Fibroblast of villous mesenchyme (primary cell): ENCODE measurements at places on chromosomes 5 and 9.

DNA sequence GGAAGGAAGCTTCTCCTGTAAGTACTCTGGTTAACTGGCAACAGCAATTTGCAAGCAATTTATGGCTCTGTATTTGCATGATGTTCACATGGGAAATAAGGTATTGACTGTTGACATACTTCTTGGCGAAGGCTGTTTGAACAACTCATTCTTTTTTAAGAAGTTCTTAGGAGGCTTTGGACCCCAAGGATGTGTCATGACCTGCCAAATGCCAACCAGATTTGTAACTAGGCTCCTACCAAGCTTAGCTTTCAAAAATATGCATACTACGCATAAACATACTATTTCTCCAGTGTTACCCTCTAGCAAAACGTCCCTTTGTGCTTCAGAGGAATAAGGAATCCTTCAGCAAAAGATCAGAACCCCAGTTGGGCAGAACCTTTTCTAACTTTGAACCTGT lies 165.2 kb upstream of the MSX2 start:
- DNase-seq = peak; percentile 36

DNA sequence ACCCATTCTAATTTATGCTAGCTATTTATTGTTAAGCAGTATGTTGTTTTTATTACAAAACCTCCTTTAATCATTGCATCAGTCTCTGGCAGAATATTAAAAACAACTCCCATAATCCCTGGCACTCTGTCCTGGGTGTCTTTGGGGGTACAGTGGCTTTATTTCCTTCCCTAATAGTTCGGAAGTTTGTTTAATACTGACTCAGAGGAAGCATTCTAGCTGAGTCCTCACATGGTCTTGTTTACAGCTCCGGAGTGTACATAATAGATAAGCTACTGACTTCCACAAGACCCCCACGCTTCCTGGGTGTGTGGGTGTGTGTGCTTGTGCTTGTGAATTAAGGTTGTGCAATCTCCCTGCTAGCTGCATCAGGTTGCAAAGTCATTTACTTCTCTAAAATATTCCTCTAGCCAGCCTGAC lies 149.8 kb upstream of the CDKN2B start:
- peak; percentile 96 for DNase-seq

- DNase-seq = peak; percentile 84
Measured at GRCh38 chr5:176619203-176619568, 9.2 kb upstream of the GPRIN1 start.

- DNase-seq = peak; percentile 33
Measured at GRCh38 chr9:123749580-123750202, 180.2 kb downstream of the DENND1A start.

GRCh38 chr9:92749071-92749933 lies 15.3 kb downstream of the BICD2 start:
- DNase-seq = no peak

GRCh38 chr9:136719195-136719880 lies 7.0 kb downstream of the DIPK1B start:
- no peak for DNase-seq
